Right renal pelvis (tissue), 4 donors: ENCODE measurements at places on chromosomes 6 and 20.

- DNase-seq = no peak
These were observed 339.9 kb upstream of the AGPAT4 start for GRCh38 chr6:161613711-161614110.

GRCh38 chr6:135606392-135606791, 108.9 kb upstream of the AHI1 start:
- no peak for DNase-seq

- DNase-seq = no peak
These were observed 44.1 kb upstream of the AKIRIN2 start for GRCh38 chr6:87745966-87746721.

DNA sequence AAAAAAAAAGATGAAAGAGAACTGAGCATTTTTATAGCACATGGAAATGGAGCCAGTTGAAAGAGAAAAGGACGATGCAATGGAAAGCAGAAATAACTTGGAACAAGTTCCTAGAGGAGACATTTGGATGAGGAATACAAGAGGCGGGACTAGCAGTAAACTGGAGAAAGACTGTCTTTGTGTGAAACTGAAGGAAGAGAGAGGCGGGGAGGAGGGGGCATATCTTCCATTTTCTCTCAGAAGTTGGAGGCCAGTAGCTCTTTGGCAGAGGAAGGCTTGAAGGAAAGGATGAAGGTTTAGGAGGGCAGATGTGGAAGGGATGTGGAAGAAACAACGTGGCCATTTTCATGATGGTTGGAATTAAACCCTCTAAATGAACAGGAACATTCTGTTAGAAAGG, 33.0 kb upstream of the ADGRF1 start:
- DNase-seq = no peak

GRCh38 chr6:127794405-127794804, 106.5 kb downstream of the THEMIS start:
- no peak for DNase-seq

DNA sequence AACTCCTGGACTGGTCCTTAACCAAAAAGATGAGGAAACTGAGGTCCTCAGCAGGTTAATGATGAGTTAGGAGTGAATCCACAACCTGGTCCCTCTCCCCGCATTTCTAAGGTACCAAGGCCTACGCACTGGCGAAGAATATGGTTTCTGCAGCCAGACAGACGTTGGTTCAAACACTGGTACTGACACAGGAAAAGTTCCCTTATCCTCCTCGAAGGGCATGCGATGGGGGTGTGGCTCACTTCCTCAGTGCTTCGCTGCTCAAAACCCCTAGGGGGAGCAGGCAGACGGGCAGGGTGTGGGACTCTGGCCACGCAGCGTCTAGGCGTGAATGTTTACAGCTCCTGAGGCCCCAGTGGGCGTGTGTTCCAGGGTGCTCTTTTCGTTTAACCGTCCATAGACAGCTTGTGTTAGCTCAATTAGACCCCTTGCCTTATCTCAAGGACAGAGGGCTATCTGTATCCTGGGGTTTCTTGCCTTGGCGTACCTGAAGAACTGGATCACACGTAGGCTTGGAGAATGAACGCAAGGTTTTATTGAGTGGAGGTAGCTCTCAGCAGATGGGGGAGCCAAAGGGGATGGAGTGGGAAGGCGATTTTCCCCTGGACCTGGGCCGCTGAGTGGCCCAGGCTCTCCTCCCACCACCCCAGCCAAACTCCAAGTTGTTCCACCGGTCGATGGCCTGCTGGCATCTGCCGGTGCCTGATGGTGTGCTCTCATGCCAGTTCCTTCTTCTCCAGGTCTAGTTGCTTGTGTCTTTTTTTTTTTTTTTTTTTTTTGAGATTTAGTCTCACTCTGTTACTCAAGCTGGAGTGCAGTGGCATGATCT, 31.8 kb upstream of the PTPN1 start:
- no peak for DNase-seq

DNA sequence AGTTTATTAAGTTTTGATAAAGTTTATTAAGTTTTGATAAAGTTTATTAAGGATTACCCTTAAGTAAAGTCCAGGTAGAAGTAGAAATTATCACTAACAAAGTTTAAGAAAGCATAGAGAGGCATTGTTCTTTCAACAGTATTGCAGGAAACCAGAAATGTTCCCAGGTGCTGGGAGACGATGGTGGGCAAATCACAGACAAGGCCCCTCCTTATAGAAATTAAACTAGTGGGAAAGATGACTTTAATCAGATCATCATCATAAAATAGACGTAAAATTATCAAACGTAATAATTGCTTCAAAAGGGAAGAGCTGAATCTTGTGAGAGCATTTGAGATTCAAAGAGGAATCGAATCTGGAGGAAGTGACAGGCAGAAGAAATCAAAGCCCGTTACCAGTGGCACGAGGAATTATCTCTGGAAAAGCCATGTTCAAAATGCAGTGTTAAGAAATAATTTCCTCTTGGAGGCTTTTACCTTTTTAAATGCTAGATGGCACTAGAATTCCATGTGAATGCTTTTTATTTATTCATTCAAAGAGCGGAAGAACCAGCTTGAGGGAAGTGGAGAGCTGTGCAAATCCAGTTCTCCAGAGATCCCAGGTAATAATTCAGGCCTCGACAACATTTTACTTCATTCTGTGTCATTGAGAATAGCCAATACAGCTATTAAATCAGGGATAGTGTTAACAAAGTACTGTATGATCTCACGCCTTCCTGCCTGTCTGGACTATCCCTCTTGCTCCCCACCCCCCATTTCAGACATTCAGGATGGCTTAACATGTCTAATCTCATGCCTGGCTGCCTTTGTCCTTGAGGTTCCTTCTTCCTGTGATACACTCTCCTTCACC, 1.0 kb upstream of the APMAP start:
- no peak for DNase-seq

DNA sequence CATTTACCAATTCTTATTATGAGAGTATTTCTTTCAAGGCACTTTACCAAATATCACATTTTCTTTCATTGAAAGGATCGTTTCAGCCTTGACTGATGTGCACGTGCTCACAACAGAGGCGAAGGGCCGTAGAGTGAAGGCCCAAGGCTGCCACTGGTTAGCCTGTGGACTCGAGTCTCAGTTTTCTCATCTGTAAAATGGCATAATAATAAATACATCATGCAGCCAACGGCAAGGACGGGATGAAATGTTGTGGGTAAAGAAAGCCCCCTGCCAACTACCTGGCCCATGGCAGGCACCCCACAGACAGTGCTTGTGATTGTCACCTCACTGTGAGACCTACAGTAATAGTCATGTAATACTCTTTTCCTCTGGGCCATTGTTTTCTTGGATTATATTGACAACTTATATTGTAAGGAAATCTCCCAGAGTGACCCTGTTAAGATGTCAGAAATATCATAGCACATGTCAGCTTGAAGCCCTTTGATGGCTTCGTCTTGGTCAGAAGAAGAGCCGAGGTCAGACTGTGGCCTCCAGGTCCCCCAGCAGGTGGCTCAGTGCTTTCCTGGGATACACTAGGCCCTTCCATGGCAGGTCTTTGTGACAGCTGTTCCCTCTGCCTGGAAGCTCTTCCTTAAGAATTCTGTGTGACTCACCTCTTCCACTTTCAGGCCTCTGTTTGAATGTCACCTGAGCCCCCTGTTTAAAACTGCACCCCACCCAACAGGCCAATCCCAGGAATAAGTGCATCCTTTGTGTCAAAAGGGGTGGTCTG, 36.3 kb downstream of the FAM50B start:
- no peak for DNase-seq

- DNase-seq = no peak
These were observed 45.4 kb downstream of the SSR1 start for GRCh38 chr6:7267466-7268091.

GRCh38 chr20:50302341-50303057, 111.9 kb downstream of the CEBPB start:
- DNase-seq = no peak

- peak; percentile 5 for DNase-seq
These were observed 236.9 kb downstream of the EPM2A start for GRCh38 chr6:145498425-145498824.

DNA sequence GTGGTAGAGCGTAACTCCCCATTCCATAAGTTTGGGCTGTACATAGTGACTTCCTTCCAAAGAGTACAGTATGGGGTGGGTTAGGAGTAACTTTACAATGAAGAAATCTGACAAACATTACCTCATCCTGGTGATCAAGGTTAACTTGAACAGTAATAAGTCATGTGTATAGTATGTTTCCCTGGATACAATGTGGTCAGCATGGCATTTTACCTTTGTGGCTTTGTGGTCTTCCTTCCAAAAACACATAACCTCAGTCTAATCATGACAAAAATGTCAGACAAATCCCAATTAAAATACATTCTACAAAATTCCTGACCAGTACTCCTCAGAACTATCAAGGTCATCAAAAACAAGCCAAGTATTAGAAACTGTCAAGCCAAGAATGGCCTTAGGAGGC, 225.1 kb downstream of the UBE3D start:
- DNase-seq = no peak

DNA sequence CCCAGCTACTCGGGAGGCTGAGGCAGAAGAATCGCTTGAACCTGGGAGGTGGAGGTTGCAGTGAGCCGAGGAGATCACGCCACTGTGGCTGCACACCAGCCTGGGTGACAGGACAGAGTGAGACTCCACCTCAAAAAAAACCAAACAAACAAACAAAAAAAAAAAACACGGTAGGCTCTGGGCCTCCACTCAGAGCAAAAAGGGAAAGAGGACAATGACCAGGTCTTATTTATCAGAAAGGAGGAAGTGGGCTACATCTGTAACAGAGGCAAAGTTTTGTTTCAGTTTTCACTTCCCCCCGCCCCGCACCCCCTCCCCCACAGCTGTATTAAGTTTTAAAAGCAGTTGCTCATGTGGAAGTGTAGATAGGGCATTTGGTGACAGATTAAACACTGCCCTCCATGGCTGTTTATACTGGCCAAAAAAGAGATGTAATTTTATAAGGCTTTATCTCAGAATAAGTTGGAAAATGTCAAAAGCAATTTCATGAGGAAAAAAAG, 114.6 kb downstream of the RCAN2 start:
- DNase-seq = no peak
